Transverse colon (tissue), 4 donors: ENCODE measurements at places on chromosomes 2 and 18. TPM values are rescaled to one million over a fixed set of nuclear protein-coding genes. Genes with fewer than 3 reads are reported as not detected.

- H3K36me3 ChIP-seq: no peaks in the 10 kb centered on the region
- H3K27ac ChIP-seq: no peak overlapping the region
- H3K27me3 ChIP-seq: no peaks in the 10 kb centered on the region
- no peak overlapping the region for H3K4me3 ChIP-seq
- DNase-seq: no peak
Observed at GRCh38 chr2:58035352-58035751, 11.3 kb upstream of the VRK2 start.

DNA sequence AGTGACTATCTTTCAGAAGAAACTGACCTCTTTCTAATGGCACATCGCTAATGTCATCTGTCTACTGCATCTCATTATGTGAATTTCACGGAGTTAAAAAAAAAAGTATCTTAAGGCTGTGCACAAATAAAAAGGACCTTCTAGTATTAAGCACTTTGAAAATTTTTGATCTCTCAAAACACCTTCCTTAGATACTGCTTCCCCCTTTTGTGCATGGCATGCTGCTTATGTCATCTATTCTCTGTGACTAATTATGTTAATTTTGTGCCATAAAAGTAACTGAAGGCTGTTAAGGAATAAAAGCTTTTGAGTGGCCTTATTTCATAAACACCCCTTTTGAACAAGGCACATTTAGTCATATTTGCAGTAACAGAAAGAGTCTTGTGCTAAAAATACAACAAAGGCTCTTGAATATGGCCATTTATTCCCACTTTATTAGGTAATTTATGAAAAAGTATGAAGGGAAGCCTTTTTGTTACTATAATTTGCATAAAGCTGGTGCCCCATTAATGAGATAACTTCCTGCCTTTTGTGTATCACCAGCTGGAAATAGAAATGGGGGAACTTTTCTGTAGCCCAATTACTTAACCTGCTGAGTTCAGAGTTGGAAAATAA is 1412.0 kb upstream of the ZEB2 start:
- no peaks in the 10 kb centered on the region for H3K36me3 ChIP-seq
- no peaks in the 10 kb centered on the region for H3K4me1 ChIP-seq

- DNase-seq: no peak
- H3K4me3 ChIP-seq: no peak overlapping the region
- no peaks in the 10 kb centered on the region for H3K4me1 ChIP-seq
- H3K27ac ChIP-seq: no peak overlapping the region
- no peaks in the 10 kb centered on the region for H3K27me3 ChIP-seq
Observed at GRCh38 chr18:68178921-68179320, 536.0 kb downstream of the TMX3 start.

- H3K27ac ChIP-seq: no peak overlapping the region
- no peaks in the 10 kb centered on the region for H3K4me1 ChIP-seq
- H3K27me3 ChIP-seq: no peaks in the 10 kb centered on the region
- no peak overlapping the region for H3K4me3 ChIP-seq
Observed at GRCh38 chr18:76252139-76252538, 242.9 kb downstream of the ZNF516 start.

GRCh38 chr2:37020887-37021796 is 54.8 kb upstream of the STRN start:
- H3K4me1 ChIP-seq: no peaks in the 10 kb centered on the region
- no peaks in the 10 kb centered on the region for H3K27me3 ChIP-seq
- peak overlapping the region; percentile 42 for H3K27ac ChIP-seq
- H3K4me3 ChIP-seq: no peak overlapping the region

- peaks cover 91% of the 10 kb centered on the region for H3K4me1 ChIP-seq
- DNase-seq: peak; percentile 46
- no peaks in the 10 kb centered on the region for H3K27me3 ChIP-seq
- peak overlapping the region; percentile 98 for H3K27ac ChIP-seq
- no peaks in the 10 kb centered on the region for H3K36me3 ChIP-seq
- H3K4me3 ChIP-seq: no peak overlapping the region
Observed at GRCh38 chr2:237700512-237701032, 73.2 kb downstream of the LRRFIP1 start.

GRCh38 chr2:16737812-16738211 is 72.2 kb upstream of the CYRIA start:
- H3K36me3 ChIP-seq: no peaks in the 10 kb centered on the region
- no peaks in the 10 kb centered on the region for H3K27me3 ChIP-seq
- no peaks in the 10 kb centered on the region for H3K4me1 ChIP-seq
- no peak overlapping the region for H3K27ac ChIP-seq
- no peak overlapping the region for H3K4me3 ChIP-seq

DNA sequence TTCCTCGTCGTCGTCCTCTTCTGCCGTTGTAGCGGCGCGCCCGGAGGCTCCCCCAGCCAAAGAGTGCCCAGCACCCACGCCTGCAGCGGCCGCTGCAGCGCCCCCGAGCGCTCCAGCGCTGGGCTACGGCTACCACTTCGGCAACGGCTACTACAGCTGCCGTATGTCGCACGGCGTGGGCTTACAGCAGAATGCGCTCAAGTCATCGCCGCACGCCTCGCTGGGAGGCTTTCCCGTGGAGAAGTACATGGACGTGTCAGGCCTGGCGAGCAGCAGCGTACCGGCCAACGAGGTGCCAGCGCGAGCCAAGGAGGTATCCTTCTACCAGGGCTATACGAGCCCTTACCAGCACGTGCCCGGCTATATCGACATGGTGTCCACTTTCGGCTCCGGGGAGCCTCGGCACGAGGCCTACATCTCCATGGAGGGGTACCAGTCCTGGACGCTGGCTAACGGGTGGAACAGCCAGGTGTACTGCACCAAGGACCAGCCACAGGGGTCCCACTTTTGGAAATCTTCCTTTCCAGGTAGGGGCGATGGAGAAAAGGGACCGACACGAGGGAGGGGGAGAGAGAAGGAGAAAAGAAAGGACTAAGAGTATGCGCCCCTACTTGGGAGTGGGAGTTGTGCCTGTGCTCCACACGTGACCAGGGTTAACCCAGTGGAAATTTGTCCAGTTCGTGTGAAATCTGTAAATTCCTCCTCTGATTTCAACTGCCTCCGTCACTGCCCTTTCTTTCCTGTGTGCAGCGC is 800 bp downstream of the HOXD13 start:
- no peak for DNase-seq
- no peaks in the 10 kb centered on the region for H3K36me3 ChIP-seq
- peaks cover 32% of the 10 kb centered on the region for H3K4me1 ChIP-seq
- no peak overlapping the region for H3K4me3 ChIP-seq
- H3K27me3 ChIP-seq: peaks cover 100% of the 10 kb centered on the region

DNA sequence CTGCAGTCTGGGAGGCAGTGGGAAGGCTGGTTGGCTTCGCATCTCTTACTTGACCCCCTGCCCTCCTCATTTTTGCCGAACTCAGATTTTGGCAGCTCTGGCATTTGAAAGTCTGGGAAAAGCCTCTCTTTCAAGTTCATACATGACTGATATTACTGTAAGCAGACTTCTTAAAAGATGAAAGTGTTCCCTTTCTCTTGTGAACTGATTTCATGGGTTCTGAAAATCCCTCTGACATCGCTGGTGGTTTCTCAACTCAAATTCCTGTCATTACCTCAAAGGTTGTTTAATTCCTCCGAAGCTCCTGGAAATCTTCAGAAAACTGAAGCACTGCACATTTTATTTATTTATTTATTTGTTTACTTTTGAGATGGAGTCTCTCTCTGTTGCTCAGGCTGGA is 16.9 kb upstream of the SLC38A11 start:
- no peak overlapping the region for H3K4me3 ChIP-seq
- no peak for DNase-seq
- H3K36me3 ChIP-seq: no peaks in the 10 kb centered on the region
- H3K4me1 ChIP-seq: no peaks in the 10 kb centered on the region
- no peaks in the 10 kb centered on the region for H3K27me3 ChIP-seq

DNA sequence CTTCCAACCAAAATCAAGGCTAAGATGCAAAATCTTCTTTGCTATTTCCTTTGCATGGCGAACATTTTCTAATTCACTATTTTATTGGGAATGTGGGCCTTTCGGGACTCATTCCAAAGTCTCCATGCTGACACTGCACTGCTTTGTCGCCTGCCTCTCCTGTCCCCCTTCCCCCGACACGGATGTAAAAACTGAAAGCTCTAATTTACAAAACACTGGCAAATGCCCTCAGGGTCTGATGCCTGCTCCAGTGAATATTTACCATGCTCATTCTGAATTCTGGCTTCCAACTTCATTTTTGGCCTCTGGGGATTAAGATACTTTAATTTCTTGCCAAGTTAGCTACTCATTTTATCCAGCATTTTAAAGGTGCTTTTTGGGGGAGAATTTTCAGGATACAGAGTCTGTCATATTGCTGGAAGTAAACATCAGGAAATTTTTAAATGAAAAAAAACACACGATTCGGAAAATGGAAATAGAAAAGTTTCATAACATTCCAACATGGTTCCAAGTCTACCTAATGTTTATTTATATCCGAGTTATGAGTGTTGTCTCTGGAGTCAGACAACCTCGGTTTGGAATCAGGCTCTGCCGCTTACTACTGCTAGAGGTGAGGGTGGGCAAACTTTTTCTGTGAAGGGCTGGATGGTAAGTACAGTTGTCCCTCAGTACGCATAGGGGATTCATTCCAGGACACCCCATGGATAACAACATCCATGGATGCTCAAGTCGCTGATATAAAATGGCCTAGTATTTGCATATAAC is 14.6 kb upstream of the LTBP1 start:
- no peak for DNase-seq
- no peak overlapping the region for H3K27ac ChIP-seq
- no peaks in the 10 kb centered on the region for H3K4me1 ChIP-seq
- H3K36me3 ChIP-seq: no peaks in the 10 kb centered on the region
- H3K4me3 ChIP-seq: no peak overlapping the region
- H3K27me3 ChIP-seq: no peaks in the 10 kb centered on the region

GRCh38 chr2:205198140-205198525 is 484.2 kb upstream of the NRP2 start:
- H3K27me3 ChIP-seq: no peaks in the 10 kb centered on the region
- H3K4me1 ChIP-seq: no peaks in the 10 kb centered on the region
- DNase-seq: no peak
- H3K27ac ChIP-seq: no peak overlapping the region
- no peak overlapping the region for H3K4me3 ChIP-seq

DNA sequence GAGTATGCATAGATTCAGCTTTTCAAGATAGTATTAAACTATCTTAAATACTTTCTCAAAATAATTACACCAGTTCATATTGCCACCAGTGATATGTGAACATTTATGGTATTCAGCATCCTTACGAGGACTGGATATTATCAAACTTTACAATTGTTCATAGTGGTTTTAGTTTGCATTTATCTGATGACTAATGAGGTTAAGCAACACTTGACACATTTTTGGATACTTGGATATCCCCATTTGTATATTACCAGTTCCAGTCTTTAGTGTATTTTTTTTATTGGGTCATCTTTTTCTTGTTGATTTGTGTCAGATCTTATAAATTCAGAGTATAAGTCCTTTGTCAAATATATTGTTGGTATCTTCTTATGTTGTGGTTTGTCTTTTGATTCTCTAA is 128.4 kb downstream of the ASXL3 start:
- no peak overlapping the region for H3K27ac ChIP-seq
- H3K36me3 ChIP-seq: no peaks in the 10 kb centered on the region
- no peak for DNase-seq
- no peak overlapping the region for H3K4me3 ChIP-seq

DNA sequence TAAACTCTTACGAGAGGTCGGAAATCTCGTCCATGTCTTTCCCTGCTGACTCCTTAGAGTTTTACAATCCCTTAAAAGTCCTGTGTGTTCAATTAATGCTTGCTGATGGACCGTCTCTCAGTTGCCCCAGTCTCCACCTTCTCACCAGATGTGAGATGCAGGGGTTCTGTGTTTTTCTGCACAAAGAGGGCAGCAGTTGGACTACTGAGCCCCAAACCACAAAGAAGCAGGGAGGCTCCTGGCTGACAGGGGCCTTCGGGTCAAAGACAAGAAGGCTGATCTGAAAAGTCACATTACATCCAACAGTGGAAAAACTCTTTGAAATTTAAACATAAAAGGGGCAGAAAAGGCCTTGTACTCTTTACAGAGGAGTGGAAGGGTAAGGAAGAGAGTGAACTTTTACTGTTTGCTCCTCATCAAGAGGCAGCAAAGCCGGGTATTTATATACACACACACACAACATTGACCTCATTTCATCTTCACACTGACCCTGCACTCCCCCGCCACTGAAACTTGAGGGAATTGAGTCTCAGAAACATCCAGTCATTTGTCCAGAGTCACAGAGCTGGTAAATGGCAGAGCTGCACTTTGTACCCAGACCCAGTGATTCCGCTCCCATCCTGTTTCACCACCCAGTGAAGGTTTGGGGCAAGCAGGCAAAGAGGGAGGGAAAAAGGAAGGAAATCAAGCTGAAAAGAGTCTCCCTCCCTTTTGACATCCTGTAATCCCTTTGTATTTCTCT is 23.7 kb downstream of the MRPL33 start:
- DNase-seq: no peak
- peaks cover 5% of the 10 kb centered on the region for H3K4me1 ChIP-seq
- H3K27ac ChIP-seq: peak overlapping the region; percentile 68
- no peaks in the 10 kb centered on the region for H3K36me3 ChIP-seq
- no peaks in the 10 kb centered on the region for H3K27me3 ChIP-seq

GRCh38 chr2:118980573-118980972 is 38.6 kb downstream of the MARCO start:
- H3K27me3 ChIP-seq: no peaks in the 10 kb centered on the region
- H3K4me1 ChIP-seq: no peaks in the 10 kb centered on the region
- H3K36me3 ChIP-seq: no peaks in the 10 kb centered on the region
- H3K4me3 ChIP-seq: no peak overlapping the region

GRCh38 chr2:85785027-85785822 is 31.4 kb downstream of the ATOH8 start:
- DNase-seq: no peak
- H3K36me3 ChIP-seq: no peaks in the 10 kb centered on the region
- H3K4me3 ChIP-seq: no peak overlapping the region
- peak overlapping the region; percentile 64 for H3K27ac ChIP-seq
- no peaks in the 10 kb centered on the region for H3K27me3 ChIP-seq
- H3K4me1 ChIP-seq: peaks cover 13% of the 10 kb centered on the region

GRCh38 chr2:134630504-134631159 is 88.2 kb downstream of the TMEM163 start:
- no peaks in the 10 kb centered on the region for H3K4me1 ChIP-seq
- no peak for DNase-seq
- no peak overlapping the region for H3K4me3 ChIP-seq
- no peak overlapping the region for H3K27ac ChIP-seq

DNA sequence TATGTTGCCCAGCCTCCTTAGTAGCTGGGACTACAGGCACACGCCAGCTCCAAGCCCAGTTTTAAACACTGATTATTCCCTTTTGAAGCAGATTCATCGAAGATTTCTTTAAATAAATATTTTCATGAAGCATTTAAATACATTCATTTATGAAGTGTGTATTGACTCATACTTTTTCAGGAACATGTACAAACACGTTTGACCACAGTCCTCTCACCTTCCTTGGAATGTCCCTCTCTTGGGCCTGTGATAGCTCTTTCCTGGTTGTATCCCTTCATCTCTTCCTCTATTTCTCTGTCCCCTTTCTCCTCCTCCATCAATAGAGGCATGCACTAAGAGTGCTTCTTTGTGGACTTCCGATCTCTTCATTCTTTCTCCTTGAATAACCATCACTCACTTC is 2.5 kb downstream of the PSTPIP2 start:
- H3K27ac ChIP-seq: no peak overlapping the region
- no peaks in the 10 kb centered on the region for H3K36me3 ChIP-seq
- H3K4me3 ChIP-seq: no peak overlapping the region
- H3K27me3 ChIP-seq: no peaks in the 10 kb centered on the region
- H3K4me1 ChIP-seq: peaks cover 19% of the 10 kb centered on the region
- no peak for DNase-seq

Gene SKA1
- total RNA-seq: 0.14 TPM

Gene AGXT
- 0.82 TPM for total RNA-seq

Gene THSD7B
- total RNA-seq: not detected

Gene PSMA8
- not detected for total RNA-seq

Gene STK39
- total RNA-seq: 30.6 TPM

Gene MTERF4
- 25.4 TPM for total RNA-seq

Gene PTH2R
- not detected for total RNA-seq
